Activated T-helper 1 cell treated with anti-CD3 and anti-CD28 coated beads, Interleukin-12 subunit alpha, Interleukin-12 subunit beta, Interleukin-2, Interleukin-4 antibody, amounts not matched to agents 30 ng/mL and 10 ng/mL and 1 ng/mL, durations not matched to agents 14 hours and 24 hours and 36 hours (primary cell): ENCODE measurements at places on chromosomes 3 and 15.
A peak's percentile ranks its signal among the peaks of the same experiment; 100 is the strongest.

GRCh38 chr15:36126194-36126593 is 453.2 kb upstream of the CDIN1 start:
- no peaks in the 10 kb centered on the region for H3K27me3 ChIP-seq
- no peaks in the 10 kb centered on the region for H3K36me3 ChIP-seq
- no peak for DNase-seq
- H3K4me3 ChIP-seq = no peak overlapping the region
- no peaks in the 10 kb centered on the region for H3K4me1 ChIP-seq

DNA sequence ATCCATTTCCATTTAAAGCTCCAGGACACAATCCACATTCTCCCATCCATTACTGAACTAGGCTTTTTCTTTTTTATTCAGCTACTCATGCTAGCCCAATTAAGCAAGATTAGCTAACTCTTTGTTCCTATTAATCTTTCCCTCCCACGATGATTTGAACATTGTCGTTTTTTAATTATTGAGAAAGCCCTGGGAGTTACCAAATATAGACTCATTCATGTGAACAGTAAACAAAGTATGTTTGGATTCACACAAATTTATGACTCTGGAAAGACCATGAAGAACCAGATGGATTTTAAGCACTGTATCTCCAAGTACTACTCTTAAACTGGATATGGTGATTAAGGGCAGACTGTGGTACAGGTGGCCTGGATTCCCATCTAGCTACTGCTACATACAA is 82.2 kb downstream of the STRIT1 start:
- H3K27ac ChIP-seq = no peak overlapping the region
- H3K27me3 ChIP-seq = no peaks in the 10 kb centered on the region
- no peak overlapping the region for H3K4me3 ChIP-seq
- no peaks in the 10 kb centered on the region for H3K36me3 ChIP-seq
- H3K4me1 ChIP-seq = no peaks in the 10 kb centered on the region
- DNase-seq = no peak

DNA sequence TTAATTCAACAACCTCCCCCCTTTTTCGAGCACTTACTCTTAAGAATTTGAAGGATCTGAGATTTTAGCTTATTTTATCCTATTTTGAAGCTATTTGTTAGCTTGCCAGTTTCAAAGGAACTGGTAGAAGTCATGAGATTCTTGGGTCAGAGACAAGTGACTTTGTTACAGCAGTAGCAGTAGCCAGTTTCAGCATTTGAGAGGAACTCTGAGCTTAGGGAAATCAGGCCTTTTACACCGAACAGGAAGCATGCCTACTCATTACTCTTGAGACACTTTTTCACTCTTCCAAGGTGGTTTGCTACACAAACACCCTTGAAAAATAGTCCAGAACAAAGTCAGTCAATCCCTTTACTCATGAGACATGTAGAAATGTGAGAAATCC is 24.5 kb upstream of the TM4SF1 start:
- H3K4me1 ChIP-seq = no peaks in the 10 kb centered on the region
- H3K36me3 ChIP-seq = no peaks in the 10 kb centered on the region
- H3K4me3 ChIP-seq = no peak overlapping the region
- no peak overlapping the region for H3K27ac ChIP-seq
- no peak for DNase-seq

DNA sequence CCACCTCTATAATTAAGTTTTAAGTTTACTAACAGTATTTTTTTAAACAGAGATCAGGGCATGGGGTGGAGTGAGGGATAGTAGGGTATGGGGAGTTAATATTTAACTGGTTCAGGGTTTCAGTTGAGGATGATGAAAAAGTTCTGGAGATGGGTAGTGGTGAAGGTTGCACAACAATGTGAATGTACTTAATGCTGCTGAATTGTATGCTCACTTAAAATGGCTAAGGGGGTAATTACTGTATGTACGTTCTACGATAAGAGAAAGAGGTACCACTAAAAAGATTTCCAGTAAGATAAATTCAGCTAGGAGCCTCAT is 101.4 kb downstream of the TNIK start:
- no peaks in the 10 kb centered on the region for H3K27me3 ChIP-seq
- H3K36me3 ChIP-seq = peaks cover 7% of the 10 kb centered on the region
- no peak overlapping the region for H3K4me3 ChIP-seq
- peaks cover 24% of the 10 kb centered on the region for H3K4me1 ChIP-seq

DNA sequence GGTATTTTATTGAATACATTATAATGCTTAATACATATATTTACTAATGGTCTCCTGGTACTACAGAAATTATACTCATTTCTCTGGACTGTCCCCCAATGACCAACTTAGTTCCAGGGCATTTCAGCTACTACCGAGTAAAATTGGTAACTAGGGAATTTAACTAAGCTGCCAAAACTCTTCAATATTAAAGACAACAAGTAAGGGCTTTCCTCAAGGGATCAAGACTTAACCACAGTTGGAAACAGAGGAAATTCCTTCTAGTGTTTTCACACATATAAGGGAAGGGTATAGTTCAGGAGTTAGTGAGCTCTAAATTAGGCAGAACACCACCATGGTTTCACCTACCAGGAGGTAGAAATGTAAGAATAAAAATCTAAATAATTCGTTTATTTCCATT is 357.4 kb downstream of the TBL1XR1 start:
- no peak overlapping the region for H3K27ac ChIP-seq
- no peak for DNase-seq
- H3K4me3 ChIP-seq = no peak overlapping the region
- H3K36me3 ChIP-seq = no peaks in the 10 kb centered on the region
- H3K27me3 ChIP-seq = no peaks in the 10 kb centered on the region

- no peaks in the 10 kb centered on the region for H3K27me3 ChIP-seq
- no peak for DNase-seq
- H3K4me1 ChIP-seq = no peaks in the 10 kb centered on the region
- H3K4me3 ChIP-seq = no peak overlapping the region
These were observed 74.3 kb upstream of the STAC start for GRCh38 chr3:36305929-36306520.

GRCh38 chr15:45670511-45670910 is 35.7 kb downstream of the SQOR start:
- DNase-seq = no peak
- H3K36me3 ChIP-seq = peaks cover 51% of the 10 kb centered on the region

DNA sequence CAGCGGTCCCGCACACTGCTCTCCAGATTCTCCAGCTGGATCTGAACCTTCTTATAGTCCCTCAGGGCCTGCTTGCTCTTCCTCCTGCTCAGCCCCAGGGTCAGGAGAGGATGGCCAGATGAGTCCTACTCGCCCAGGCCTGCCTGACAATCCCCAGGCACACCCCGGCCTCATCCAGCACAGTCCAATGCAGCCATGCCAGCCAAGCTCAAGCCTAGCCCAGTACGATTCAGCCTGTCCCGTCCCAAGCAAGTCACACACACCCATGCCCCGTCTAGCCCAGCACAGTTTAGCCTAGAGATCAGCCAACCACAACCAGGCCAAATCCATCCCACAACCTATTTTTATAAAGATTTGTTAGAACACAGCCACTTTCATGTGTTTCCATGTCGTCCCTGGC is 16.8 kb downstream of the PLXNB1 start:
- H3K27ac ChIP-seq = no peak overlapping the region
- no peaks in the 10 kb centered on the region for H3K27me3 ChIP-seq
- no peaks in the 10 kb centered on the region for H3K36me3 ChIP-seq
- no peak overlapping the region for H3K4me3 ChIP-seq
- no peak for DNase-seq

DNA sequence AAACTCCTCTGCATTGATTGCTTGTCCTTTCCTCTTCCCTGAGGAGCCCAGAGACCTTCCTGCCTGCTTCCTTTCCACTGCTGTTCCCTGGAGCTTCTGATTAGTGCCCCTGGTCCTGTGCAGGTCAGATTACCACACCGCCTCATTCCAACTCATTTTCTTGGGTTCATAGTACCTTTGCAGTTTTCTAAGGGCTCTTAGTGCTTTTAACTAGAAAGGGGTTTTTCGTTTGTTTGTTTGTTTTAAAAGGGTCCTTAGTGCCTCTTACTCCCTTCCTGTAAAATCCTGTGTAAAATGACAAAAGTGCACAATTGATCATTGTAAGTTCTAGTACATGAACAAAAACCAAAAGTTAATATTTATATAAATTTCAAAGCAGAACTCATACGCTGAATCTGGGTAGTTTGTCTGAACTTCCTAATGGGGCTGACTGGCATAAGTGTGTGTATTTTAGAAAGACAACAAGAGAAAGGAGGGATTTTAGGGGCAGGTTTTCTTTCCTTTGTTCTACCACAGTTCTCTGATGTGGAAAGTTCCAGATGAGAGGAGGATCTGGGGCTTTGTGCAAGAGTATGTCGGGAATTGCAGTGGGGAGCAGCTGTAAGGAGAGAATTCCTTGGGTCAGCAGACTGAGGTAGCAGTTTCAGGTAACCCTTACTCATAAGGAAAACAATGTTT is 30.6 kb downstream of the SNRK start:
- H3K27ac ChIP-seq = peak overlapping the region; percentile 8
- H3K4me1 ChIP-seq = peaks cover 51% of the 10 kb centered on the region
- H3K4me3 ChIP-seq = no peak overlapping the region
- no peak for DNase-seq

DNA sequence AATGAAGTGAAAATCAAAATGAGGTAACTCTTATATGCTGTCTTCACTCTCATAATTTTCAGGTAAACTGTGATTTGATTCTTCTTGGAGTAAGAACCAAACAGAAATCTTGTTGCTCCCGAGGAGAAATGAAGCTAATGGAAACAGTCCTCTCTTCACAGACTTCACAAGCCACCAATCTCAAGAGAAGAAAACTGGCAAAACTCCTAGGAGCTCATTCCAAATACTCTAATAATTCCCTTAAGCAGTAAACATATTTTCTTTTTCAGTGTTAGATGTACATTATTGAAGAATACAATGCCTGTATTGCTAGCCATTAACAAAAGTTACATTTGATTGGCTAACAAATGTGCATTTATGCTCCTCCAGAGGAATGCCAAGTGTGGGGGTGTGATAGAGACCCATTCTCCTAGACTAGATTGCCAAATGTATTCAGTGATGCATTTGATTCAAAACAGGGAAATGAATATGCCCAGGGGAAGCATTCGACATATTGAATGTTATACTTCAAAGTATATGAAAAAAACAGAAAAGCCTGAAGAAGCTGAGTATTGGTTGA is 11.8 kb upstream of the RIOX2 start:
- peaks cover 47% of the 10 kb centered on the region for H3K4me1 ChIP-seq
- no peak for DNase-seq
- no peak overlapping the region for H3K4me3 ChIP-seq
- H3K27me3 ChIP-seq = no peaks in the 10 kb centered on the region
- H3K27ac ChIP-seq = no peak overlapping the region

GRCh38 chr3:134072881-134073582 is 43.3 kb upstream of the SLCO2A1 start:
- H3K4me1 ChIP-seq = no peaks in the 10 kb centered on the region
- no peak overlapping the region for H3K4me3 ChIP-seq
- no peak for DNase-seq
- H3K36me3 ChIP-seq = no peaks in the 10 kb centered on the region
- no peaks in the 10 kb centered on the region for H3K27me3 ChIP-seq

GRCh38 chr15:48062148-48062872 is 58.5 kb upstream of the SLC24A5 start:
- no peak overlapping the region for H3K27ac ChIP-seq
- no peak overlapping the region for H3K4me3 ChIP-seq
- H3K36me3 ChIP-seq = no peaks in the 10 kb centered on the region
- H3K27me3 ChIP-seq = peaks cover 3% of the 10 kb centered on the region
- DNase-seq = no peak

DNA sequence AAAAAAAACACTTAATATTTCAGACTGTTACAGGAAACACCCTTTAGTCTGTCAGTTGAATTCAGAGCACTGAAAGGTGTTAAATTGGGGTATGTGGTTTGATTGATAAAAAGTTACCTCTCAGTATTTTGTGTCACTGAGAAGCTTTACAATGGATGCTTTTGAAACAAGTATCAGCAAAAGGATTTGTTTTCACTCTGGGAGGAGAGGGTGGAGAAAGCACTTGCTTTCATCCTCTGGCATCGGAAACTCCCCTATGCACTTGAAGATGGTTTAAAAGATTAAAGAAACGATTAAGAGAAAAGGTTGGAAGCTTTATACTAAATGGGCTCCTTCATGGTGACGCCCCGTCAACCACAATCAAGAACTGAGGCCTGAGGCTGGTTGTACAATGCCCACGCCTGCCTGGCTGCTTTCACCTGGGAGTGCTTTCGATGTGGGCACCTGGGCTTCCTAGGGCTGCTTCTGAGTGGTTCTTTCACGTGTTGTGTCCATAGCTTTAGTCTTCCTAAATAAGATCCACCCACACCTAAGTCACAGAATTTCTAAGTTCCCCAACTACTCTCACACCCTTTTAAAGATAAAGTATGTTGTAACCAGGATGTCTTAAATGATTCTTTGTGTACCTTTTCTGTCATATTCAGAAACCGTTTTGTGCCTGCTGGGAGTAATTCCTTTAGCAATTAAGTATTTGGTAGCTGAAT is 17.9 kb downstream of the TMEM43 start:
- peak overlapping the region; percentile 90 for H3K27ac ChIP-seq
- DNase-seq = peak; percentile 51
- H3K36me3 ChIP-seq = peaks cover 47% of the 10 kb centered on the region
- peaks cover 59% of the 10 kb centered on the region for H3K4me1 ChIP-seq
- H3K4me3 ChIP-seq = peak overlapping the region; percentile 65
- H3K27me3 ChIP-seq = no peaks in the 10 kb centered on the region

GRCh38 chr3:159761848-159762635 is 226.6 kb upstream of the IL12A start:
- peaks cover 10% of the 10 kb centered on the region for H3K4me1 ChIP-seq

GRCh38 chr15:31513178-31513577 is 186.5 kb downstream of the KLF13 start:
- H3K4me3 ChIP-seq = peak overlapping the region; percentile 7
- peaks cover 19% of the 10 kb centered on the region for H3K36me3 ChIP-seq
- H3K27me3 ChIP-seq = peaks cover 2% of the 10 kb centered on the region
- H3K4me1 ChIP-seq = peaks cover 60% of the 10 kb centered on the region
